ENCODE measurements at places on chromosomes 12 and 14.

DNA sequence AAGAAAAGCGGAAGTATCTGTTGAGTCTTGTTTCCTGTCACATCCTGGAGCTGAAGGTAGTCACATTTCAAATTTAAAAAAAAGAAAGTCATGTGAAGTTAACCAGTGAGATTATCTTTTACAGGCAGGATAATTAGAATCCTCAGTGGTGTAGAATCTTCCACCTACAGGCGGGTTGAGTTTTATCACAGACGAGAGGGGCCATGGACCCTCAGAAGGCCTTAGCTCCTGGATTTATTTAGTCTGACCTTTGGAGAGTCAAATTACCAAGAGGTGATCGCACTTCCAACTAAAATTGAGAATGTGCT lies 13.0 kb upstream of the GNG2 start:
- DNase-seq, result no peak

DNA sequence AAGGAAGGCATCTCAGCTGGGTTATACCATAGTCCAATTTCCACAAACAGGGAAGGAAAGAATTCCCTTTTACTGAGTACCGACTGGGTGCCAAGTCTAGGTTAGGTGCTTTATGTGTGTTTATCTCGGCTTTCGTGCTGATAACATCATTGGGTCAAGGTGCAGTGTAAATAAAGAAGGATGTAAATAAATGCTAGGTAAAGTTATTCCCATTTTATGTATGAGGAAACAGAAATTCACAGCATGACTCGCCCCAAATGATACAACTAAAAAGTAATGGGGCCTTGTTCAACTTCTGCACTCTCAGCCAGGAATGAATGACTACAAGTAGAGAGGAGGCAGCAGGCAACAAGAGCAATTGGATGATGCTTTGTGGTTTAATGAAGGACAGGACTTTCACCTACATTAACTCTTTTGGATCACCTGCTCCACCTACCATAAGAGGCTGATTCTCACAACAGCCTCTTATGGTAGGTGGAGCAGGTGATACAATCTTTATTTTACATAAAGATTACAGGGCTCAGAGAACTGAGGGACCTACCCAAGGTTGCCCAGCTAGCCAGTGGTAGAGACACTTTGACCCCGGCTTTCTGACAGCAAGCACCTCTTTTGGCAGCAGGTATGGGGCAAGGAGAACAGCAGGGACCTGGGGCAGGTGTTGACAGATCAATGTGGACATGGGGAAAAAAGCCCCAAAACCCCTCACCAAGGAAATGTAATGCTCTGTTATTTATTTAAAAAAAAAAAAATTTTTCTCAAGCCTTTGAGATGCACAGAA lies 213.4 kb upstream of the NUDT4 start:
- no peak for DNase-seq

DNA sequence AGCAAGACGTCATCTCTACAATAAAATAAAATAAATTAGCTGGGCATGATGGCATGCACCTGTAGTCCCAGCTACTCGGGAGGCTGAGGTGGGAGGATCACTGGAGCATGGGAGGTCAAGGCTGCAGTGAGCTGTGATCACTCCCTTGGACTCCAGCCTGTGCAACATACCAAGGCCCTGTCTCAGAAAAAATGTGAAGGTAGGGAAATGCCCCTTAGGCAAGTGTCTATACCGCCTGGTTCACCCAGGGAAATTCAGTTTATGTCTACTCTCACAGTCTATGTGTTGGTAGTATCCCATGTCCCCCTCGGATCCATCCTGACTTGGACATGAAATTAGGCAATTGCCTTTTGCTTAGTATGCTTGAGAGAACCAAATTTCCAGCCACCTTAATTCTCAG lies 88.4 kb upstream of the TMEM132C start:
- no peak for DNase-seq

- DNase-seq, result peak; percentile 6
These were observed 252.9 kb downstream of the DPF3 start for GRCh38 chr14:72640911-72641485.

DNA sequence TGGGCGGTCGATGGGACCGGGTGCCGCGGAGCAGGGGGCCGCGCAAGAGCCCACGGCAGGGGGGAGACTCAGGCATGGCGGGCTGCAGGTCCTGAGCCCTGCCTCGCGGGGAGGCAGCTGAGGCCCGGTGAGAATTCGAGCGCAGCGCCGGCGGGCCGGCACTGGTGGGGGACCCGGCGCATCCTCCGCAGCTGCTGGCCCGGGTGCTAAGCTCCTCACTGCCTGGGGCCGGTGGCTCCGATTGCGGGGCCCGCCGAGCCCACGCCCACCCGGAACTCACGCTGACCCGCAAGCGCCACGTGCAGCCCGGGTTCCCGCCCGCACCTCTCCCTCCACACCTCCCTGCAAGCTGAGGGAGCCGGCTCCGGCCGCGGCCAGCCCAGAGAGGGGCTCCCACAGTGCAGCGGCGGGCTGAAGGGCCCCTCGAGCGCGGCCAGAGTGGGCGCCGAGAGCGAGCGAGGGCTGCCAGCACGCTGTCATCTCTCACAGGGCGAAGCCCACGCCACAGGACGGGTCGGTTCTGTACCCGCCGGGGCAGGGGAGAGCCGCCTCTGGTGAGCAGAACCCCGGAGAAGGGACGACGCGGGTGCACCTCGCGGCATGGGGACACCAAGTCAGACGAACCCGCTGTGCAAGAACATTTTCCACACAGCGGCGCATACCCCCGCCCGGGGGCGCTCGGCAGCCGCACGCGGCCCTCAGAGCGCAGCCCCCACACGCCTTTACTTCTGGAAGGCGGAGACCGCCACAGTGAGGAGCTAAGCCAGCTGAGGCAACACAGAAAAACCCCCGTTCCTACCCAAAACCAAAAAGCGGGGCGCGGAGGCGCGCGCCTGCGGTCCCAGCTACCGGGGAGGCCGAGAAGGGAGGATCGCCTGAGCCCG lies 1.2 kb upstream of the SIVA1 start:
- no peak for DNase-seq

GRCh38 chr12:2317772-2318171 lies 265.0 kb downstream of the CACNA1C start:
- DNase-seq, result no peak

- DNase-seq, result no peak
These were observed 11.0 kb downstream of the SAMD4A start for GRCh38 chr14:54577977-54578376.

DNA sequence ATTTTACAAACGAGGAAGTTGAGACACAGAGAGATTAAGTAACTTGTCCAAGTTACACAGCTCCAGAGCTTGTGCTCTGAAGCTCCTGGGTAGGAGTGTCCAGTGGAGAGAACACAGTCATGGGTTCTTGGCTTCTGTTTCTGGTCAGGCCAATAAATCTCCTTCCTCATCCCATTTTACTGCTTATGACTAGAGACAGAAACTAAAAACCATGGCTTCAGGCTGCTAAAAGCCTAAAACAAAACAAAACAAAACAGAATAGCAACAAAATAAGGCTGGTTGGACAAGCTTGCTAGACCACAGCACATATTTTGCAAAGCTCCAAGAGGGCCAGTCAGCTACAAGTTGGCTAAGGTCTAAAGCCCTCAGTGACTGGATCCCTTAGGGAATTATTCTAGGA lies 49.8 kb downstream of the PTGER2 start:
- DNase-seq, result peak; percentile 41

DNA sequence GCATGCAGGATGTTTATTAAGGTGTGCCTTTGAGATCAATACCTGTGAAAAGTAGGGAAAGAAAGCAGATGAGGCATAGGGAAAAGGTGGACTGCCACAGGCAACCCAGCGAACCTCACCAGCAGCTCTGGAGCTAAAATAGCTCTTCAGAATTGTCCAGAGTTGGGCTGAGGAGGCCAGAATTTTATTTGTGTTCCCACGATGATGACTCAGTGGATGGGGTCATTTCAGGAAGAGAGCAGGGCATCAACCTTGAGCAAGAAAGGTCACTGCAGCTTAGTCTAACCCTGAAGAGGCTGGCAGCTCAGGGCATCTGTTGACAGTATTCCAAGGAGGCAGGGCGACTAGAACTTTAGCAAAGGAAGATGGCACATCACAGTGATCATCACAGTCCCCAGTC lies 696.1 kb downstream of the DIO2 start:
- no peak for DNase-seq

- DNase-seq, result no peak
These were observed 362.2 kb upstream of the SFSWAP start for GRCh38 chr12:131348646-131349045.

DNA sequence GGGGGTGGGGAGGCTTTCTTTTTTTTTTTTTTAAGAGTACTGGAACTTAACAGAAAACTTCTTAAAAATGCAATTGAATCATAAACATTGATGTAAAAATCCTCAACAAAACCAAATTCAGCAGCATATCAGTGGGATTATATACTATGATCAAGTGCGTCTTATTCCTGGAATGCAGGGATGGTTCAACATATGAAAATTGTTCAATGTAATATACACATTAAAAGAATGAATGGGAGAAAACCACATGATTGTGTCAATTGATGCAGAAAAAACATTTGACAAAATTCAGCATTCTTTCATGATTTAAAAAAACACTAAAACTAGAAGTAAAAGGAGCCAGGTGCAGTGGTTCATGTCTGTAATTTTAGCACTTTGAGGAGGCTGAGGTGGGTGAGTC lies 41.2 kb upstream of the CCT2 start:
- no peak for DNase-seq

- DNase-seq, result no peak
These were observed 14.7 kb upstream of the VRK1 start for GRCh38 chr14:96782436-96782835.

DNA sequence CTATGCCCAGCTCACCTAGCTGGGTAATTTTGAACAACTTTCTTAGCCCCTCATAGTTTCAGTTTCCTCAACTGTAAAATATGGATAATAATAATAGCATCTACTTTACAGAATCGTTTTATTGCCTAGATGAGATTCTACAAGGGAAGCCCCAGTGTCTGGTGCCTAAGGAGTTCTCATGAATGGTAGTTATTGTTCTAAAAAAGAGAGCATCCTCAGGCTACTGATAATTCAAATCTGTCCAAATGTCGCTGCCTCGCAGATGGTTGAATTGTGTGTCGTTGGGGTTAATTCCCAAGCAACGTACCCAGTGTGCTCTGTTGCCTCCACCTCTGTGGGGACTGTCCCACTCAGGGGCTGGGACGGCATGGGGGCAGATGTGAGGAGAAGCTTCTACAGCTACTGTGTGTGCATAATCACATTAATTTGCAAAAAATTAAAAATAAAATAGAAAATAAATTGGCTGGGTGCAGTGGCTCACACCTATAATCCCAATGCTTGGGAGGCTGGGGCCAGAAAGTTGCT lies 71.6 kb upstream of the CEP83 start:
- no peak for DNase-seq

- no peak for DNase-seq
These were observed 250.7 kb downstream of the RMST start for GRCh38 chr12:97713270-97713669.

DNA sequence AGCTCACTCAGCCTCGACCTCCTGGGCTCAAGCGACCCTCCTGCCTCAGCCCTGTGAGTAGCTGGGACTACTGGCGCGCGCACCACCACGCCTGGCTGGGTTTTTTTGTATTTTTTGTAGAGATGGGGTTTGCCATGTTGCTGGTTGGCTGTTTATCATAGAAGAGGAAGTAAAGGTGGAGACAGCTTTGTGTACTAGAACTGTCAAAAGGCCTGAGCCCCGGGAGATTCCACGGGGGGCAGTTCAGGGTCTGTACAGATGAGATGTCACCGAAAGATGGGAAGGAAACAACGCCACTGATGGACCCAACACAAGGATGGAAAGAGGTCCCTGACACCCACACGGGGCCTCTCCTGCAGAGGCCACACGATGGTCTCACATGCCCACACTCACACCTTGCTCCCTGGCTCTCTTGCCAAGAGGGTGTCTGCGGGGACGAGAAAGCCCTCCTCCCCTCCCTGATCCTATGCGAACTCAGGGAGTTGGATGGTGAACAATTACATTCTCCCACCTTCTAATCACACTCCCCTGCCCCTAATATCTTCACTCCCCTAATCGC lies 66.6 kb downstream of the KDM2B start:
- no peak for DNase-seq

- DNase-seq, result peak; percentile 70
These were observed 152.4 kb downstream of the VRK1 start for GRCh38 chr14:96949594-96949993.

DNA sequence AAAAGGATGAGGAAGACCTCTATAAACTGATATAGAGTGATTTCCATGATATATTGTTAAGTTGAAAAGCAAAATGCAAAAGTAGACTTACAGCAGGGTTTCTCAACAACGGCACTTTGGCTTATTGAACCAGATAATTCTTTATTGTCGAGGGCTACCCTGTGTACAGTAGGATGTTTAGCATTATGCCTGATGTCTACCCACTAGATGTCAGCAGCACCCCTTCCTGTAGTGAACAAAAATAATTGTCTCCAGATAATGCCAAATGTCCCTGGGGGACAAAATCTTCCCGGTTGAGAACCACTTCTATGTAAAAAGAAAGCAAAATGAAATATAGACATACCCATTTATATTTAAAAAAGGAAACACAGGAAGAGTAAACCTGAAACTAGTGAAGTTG lies 32.4 kb downstream of the ABCD2 start:
- peak; percentile 12 for DNase-seq

DNA sequence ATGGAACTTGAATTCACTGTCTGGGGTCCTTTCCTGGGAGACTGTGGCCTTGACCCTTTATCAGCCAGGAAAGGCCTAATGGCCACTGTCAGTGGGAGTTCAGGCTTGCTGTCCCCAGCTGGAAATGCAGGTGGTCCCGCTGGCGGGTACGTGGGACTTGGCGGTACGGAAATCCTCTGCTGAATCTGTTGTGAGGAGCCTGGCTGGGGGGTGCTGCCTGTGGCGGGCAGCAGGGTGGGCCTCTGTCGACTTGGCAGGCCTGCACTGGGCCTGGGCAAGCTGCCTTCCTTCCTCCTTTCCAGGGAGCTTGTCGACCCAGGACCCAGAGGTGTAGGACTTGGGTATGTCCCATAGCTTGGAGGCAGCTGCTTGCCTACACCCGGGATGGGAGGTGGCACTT lies 26.3 kb downstream of the ZFYVE21 start:
- no peak for DNase-seq

GRCh38 chr12:18932211-18932610 lies 194.3 kb downstream of the CAPZA3 start:
- DNase-seq, result no peak

DNA sequence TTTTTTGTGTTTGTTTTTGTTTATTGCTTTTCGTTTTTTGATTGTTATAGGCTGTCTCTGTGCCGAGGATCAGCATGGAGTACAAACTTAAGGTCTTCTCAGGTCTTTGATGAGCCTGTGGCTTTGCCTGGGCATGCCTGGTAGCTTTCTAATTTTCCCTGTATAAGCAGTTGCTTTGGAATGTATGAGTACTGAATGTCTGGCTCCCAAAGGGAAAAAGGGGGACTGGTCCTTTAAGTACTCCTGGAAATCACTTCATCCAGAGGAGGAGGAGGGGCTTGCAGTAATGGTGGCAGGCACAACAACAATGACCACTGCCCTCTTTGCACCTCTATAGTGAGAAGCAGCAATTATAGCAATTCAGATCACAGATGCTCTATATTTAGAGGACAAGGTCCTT lies 67.6 kb upstream of the TTC7B start:
- DNase-seq, result no peak

GRCh38 chr12:114710151-114710550 lies 26.2 kb upstream of the TBX3 start:
- no peak for DNase-seq

- peak; percentile 22 for DNase-seq
These were observed 37.0 kb downstream of the KDM2B start for GRCh38 chr12:121543786-121544185.
